Fibroblast of gingiva (primary cell): ENCODE measurements at places on chromosomes 1 and 21.

DNA sequence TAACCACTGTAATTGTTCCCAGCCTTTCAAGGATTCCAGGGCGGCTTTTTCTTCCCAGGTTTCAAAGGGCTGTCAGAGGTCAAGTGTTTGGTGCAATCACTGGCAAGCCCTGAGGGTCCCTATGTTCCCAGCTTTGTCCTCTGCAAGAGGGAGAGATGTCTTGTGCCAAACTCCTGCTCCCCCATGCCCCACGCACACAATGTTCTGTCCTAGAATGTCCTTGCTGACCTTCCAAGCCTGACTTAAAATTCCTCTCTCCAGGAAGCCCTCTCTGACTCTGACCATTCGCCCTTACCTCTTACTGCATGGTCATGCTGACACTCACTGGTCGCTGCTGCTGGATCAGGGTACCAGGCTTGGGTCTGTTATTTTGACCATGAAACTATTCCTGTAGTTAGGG, 152.5 kb upstream of the KCND3 start:
- no peak for DNase-seq

- no peak for DNase-seq
These were observed 122.1 kb downstream of the EDEM3 start for GRCh38 chr1:184632415-184633175.

- no peak for DNase-seq
These were observed 112.4 kb upstream of the BEND5 start for GRCh38 chr1:48889082-48889481.

- no peak for DNase-seq
These were observed 19.1 kb upstream of the LAMC1 start for GRCh38 chr1:183004141-183004540.

DNA sequence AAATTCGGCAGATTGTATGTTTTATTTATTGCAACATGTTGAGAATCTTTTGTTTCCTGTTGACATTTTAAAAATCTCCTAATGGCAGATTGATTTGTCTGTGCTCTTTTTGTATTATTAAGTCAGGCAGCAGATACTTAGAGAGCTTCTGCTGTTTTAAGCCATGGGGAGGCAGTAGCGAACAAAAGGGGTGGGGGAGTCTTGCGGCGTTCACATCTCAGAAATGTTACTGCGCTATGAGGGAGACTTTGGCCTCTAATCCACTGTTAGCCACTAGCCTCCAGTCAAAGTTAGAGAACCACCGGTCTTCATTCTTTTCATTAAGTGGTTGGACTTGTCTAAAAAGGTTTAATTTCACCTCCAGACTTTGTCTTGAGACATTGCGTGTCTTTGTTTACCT, 93.6 kb downstream of the DYRK1A start:
- DNase-seq = no peak

- no peak for DNase-seq
These were observed 45.7 kb downstream of the DIPK1A start for GRCh38 chr1:92915547-92915946.

DNA sequence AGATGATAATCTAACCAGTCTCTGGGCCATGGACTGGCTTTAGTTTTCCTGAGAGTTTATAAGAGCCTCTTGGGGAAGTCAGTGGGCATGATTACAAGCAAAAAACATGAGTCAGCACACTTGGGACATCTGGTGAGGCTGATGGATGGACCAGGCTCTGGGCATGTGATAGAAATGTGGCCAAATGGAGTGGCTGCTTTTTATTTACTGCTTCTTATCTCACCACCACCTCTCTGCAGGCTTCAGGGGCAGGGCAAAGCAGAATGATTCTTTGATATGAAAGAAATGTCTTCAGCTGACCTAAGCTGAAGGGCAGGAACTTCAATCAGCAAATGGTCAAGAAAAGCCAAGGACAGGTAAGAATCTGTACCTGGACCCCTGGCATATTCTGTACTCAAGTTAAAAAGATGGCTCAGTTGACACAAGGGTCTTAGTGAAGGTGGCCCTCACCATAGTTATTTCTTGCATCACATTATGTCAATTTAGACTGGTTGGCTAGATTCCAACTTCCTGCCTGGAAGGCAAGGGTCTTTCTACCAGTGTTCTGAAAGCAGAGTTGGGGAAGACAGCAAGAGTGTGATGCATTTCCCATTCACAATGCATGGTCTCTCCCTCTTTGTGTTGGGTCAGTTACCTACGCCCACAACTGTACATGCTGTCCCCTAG, 162.8 kb downstream of the FASLG start:
- peak; percentile 82 for DNase-seq

- peak; percentile 84 for DNase-seq
These were observed 83.0 kb upstream of the BACH1 start for GRCh38 chr21:29215709-29216108.

DNA sequence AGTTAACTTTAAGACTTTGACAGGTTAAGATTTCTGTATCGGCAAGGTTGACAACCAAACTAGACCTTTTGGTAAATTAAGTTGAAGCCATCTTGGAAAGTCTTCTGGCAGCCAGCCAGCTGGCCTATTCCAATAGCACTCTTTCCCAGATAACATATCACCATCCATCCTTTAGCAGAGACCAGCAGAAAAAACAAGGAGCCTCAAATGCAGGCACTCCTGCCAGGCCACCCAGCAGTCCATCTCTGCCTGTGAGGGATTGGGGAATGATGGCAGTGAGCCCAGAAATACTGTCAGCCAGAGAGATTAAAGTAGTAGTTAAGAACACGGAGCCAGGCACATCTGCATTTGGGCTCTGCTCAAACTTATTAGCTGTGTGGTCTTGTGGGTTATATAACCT, 19.4 kb downstream of the ZBTB40 start:
- DNase-seq = peak; percentile 62

- DNase-seq = peak; percentile 49
These were observed 3.8 kb downstream of the FBXO2 start for GRCh38 chr1:11650331-11650991.

- DNase-seq = no peak
These were observed 3.0 kb upstream of the SESN2 start for GRCh38 chr1:28256197-28256827.

- DNase-seq = no peak
These were observed 39.2 kb upstream of the LRRC8D start for GRCh38 chr1:89781494-89782126.

- DNase-seq = no peak
These were observed 11.2 kb downstream of the TRIM62 start for GRCh38 chr1:33170351-33171274.

GRCh38 chr1:38045401-38046332, 926 bp downstream of the POU3F1 start:
- DNase-seq = no peak

- no peak for DNase-seq
These were observed 566.0 kb downstream of the AJAP1 start for GRCh38 chr1:5220421-5220820.

DNA sequence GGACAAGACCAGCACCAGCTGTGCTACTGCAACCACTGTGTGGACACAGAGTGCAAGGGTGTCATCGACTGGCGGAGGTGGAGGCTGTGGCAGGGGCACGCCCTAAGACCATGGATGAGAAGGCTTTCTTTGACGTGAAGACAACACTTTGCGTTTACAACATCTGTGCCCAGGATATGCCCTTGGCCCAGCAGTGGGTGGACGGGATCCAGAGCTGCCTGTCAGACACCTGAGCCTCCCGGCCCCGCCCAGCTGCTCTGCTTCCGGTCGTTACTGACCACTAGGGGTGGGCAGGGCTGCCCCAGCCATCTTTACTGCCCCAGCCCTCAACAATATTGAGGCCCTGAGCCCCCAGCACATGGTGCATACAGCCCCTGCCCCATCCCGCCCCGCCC, 21.4 kb upstream of the NPPB start:
- no peak for DNase-seq

DNA sequence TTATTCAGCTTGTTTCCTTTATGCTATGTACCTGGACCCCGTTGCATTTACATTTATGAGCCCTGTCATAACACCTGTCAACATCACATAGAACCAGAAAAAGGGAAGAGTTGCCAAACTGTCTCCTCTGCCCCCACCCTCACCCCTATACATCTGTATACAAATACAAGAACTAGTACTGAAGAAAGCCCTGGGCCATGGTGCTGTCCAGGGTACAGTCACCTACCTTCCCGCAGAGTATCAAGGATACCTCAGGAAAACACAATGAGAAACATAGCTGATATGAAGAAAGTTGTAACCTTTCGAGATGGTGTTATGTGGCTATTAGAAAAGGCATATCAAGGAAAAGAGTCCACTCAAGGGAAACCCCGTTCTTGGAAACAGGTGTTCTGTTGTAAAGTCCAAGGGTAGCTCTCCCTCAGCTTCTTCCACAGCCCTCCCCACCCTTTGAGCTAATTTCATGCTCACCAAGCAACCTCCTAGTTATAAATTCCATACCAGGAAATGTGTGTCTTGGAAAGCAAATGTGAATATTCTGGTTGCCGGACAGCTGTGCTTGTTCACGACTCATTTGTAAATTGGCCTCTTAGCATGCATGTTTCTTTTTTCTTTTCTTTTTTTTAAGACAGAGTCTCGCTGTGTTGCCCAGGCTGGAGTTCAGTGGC, 16.7 kb upstream of the AVPR1B start:
- no peak for DNase-seq

GRCh38 chr1:41501581-41501980, 17.1 kb upstream of the EDN2 start:
- DNase-seq = no peak

- no peak for DNase-seq
These were observed 699 bp upstream of the RGS2 start for GRCh38 chr1:192808163-192808517.

DNA sequence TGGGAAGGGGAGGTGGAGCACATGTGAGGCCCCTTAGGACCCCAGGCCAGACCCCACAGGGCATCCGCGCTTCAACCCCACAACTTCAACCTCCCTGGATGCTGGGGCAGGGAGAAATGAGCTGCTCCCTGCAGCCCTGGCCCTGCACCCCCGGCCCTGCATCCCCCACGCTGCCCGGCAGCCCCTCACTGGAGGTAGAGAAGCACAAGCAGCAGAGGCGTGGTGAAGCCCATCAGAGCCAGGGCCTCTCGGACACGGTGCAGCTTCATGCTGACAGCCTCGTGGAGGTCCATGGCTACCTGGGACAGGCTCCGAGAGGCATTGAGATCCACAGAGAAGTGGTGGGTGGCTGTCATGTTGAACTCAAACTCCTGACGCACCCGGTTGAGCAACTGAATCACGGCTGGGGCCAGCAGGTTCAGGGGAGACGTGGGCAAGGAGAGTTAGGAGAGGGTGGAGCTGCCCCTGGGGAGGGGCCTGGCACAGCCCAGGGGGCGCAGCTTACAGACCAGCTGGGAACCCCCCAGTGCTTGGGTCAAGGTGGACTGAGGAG, 3.3 kb downstream of the DCST2 start:
- DNase-seq = no peak

DNA sequence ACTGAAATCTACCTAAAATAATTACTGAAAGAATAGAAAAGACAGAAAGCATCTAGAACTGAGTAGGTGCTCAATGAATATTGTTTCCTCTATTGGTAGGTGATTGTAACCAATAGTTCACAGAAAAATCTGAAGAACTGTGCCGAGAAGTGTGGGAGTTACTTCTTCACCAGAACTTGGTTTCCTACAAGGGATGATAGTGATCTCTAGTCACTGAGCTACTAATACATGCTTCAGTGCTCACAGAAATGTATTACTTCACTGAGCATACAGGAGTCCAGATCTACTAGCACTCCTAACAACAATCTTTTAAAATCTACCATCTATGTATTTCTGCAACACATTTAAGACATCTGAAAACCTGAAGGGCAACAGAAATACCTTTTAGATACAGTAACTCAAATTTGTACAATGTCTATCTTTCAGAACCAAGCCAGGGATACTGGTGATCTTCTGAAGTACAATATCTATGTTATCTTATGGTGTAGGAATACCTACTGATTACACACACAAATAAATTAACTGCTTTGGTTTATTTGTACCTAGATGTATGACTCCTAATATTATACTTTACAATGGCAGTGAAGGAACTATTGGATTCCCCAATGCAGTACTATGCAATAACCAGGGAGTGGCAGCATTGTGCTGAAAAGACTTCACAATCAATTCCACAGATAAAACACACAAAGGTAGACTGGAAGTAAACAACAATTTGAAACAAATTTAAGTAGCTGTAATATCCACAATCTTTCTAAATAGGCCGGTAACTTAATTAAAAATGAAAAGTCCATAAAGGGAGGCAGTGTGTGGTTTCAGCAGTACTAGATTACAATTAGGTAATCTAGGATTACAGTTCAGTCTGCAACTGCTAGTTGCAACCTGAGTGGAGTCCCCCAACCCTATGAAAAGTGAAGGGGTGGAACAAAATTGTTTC, 243.0 kb downstream of the SLC45A1 start:
- DNase-seq = peak; percentile 29

DNA sequence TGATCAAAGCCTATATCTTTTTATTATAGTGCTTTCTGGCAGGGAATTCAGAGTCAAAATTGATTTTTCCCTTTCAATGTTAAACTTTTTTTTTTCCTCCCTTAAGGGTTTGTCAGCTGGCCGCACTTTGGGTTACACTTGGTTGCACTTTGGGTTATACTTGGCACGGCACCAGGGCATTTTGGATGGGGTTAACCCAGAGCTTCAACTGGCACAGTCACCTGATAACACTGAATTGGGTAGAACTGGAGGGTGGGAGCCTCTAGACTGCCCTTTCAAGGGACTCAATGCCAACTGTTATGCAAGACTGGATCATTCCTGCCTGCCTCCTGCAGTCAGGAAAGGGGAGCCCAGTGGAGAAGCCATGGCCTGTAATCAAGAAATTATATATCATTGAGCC, 211.5 kb downstream of the KCNJ6 start:
- DNase-seq = no peak
